Colonic mucosa (tissue), 4 donors: ENCODE measurements at places on chromosomes 3 and 15. TPM values are rescaled to one million over a fixed set of nuclear protein-coding genes. Genes with fewer than 3 reads are reported as not detected.

Gene GADL1
- not detected for total RNA-seq

Gene ROPN1B
- not detected for total RNA-seq

Gene FAM43A
- total RNA-seq, result 10.2 TPM

Gene FBXO40
- not detected for total RNA-seq

Gene BLOC1S6
- 31.9 TPM for total RNA-seq

DNA sequence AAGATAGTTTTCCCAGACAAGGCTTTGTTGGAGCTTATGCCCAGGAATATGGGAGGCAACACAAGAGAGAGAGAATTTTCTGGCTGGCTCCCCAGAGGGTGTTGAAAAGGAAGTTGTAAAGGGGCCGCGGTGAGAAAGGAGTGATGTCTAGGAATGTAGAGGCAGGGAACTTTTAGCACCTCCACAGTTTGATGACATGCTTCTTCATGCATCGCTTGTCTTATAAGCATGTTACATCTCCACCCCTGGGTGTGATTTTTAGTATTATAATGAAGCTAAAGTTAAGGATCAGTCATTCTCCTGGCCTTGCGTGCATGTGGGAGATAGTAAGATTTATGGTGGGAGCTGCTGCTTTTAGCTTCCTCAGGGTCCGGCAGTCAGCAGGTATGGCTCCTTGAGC, 32.8 kb upstream of the TF start:
- no peak overlapping the region for H3K27ac ChIP-seq
- no peaks in the 10 kb centered on the region for H3K27me3 ChIP-seq
- no peak for DNase-seq

- H3K27me3 ChIP-seq, result no peaks in the 10 kb centered on the region
- peak overlapping the region; percentile 80 for H3K27ac ChIP-seq
- H3K4me1 ChIP-seq, result peaks cover 39% of the 10 kb centered on the region
- H3K36me3 ChIP-seq, result no peaks in the 10 kb centered on the region
- peak; percentile 40 for DNase-seq
- H3K4me3 ChIP-seq, result no peak overlapping the region
These were observed 63.5 kb upstream of the KLF13 start for GRCh38 chr15:31262901-31263671.

- H3K36me3 ChIP-seq, result no peaks in the 10 kb centered on the region
- no peaks in the 10 kb centered on the region for H3K27me3 ChIP-seq
- no peak overlapping the region for H3K4me3 ChIP-seq
- no peak overlapping the region for H3K27ac ChIP-seq
- no peak for DNase-seq
These were observed 137.7 kb downstream of the LRIG1 start for GRCh38 chr3:66363148-66363547.

Gene HRH1
- total RNA-seq, result 20.4 TPM

Gene ROPN1
- total RNA-seq, result 0.66 TPM

- DNase-seq, result no peak
- H3K27ac ChIP-seq, result no peak overlapping the region
- no peaks in the 10 kb centered on the region for H3K36me3 ChIP-seq
These were observed 267.5 kb downstream of the OCA2 start for GRCh38 chr15:27831384-27832236.

GRCh38 chr3:61610316-61610715, 48.9 kb downstream of the PTPRG start:
- no peaks in the 10 kb centered on the region for H3K36me3 ChIP-seq

DNA sequence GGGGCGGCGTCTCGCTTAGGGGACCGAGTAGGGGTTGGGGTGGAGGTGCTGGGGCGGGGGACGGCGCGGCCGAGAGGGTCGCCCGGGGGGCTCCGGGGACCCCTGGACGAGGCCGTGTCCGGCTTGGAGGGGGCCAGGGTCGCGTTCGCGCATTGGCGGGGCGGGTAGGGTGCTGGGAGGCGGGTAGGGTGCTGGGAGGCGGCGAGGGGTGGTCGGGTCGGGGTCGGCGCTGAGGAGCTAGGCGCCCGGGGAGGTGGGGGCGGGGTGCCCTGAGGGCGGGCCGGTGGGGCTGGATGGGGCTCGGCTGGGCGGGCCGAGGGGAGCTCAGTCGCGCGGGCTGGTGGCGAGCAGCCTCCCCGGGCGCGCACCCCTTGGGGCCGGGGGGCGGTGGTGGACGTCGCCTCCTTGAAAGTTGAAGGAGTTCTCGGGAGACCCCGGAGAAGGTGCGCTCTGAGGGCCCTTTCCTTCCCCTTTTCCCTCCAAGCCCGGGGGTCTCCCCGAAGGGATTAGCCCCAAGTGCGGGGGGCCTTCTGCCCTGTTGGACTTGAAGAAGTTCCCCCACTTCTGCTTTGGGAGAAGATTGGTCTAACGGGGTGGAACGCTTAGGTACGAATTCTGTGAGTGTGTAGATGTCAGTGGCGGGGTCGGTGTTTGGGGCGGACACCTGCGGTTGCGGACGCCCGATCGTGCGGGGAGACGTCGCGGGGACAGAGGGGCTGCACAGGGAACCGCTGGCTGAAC, 543 bp downstream of the MEF2A start:
- peak overlapping the region; percentile 96 for H3K27ac ChIP-seq
- DNase-seq, result peak; percentile 36
- peak overlapping the region; percentile 76 for H3K4me3 ChIP-seq
- no peaks in the 10 kb centered on the region for H3K4me1 ChIP-seq

DNA sequence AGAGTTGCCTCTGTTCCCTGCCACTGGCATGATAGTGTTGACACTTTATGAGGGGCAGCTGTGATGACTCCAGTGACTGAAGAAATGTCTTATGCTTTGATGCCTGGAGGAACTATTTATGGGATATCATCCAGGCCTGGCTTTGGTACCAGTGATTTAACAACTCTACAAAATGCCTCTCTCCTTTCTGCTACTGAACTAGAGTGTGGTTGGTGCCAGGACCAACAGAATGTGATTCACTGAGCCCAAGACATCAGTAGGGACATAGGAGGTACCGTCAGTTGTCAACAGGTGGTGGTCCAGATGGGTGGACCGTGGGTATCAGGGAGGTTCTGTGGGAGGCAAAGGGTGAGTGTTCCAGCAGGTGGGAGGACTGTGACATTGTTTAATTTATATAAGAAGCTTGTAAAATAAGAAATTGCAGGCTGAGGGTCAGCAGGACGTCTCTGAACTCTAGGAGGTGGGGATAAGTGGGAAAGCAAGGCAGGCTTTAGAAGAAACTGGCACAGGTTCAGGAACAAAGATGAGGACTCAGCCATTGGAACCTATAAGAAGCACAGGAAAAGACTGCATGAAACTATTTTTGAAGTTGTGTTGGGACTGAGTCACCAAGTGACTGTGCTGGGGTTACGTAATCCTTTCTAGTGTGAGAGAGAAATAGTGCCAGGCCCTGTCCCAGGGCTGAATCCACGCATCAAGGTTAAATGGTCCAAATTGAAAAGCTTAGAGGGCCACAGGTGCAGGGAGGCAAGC, 28.5 kb upstream of the SLC7A14 start:
- no peaks in the 10 kb centered on the region for H3K36me3 ChIP-seq
- no peak overlapping the region for H3K4me3 ChIP-seq
- no peak overlapping the region for H3K27ac ChIP-seq
- DNase-seq, result no peak

Gene PLA2G4E
- total RNA-seq, result 0.67 TPM

GRCh38 chr3:170154569-170155143, 26.9 kb downstream of the PHC3 start:
- H3K27me3 ChIP-seq, result no peaks in the 10 kb centered on the region
- peak overlapping the region; percentile 72 for H3K27ac ChIP-seq
- no peak overlapping the region for H3K4me3 ChIP-seq
- H3K36me3 ChIP-seq, result no peaks in the 10 kb centered on the region
- no peak for DNase-seq

Gene AKAP13
- total RNA-seq, result 106 TPM

Gene PPP1R14D
- total RNA-seq, result 166 TPM

DNA sequence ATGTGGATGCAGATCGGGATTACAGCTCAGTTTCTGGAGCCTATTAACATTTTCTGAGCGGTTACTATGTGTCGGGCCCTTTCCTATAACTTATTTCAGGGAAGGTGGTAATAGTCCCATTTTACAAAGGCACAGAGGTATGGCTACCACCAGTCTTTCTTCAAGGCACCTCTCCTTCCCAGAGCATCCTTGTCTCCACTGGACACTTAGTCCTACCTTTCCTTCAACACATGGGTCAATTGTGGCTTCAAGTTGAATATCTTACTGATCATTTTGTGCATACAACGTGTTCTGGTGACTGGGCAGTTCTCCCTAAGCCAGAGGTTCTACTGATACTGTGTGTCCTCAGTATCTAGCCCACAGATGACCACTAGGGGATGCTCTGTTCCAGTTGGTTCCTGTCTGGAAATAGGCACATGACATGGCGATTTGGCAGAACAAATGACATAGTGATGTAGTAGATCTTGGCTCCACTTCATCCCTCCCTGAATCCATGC, 60.7 kb upstream of the CMTM8 start:
- no peaks in the 10 kb centered on the region for H3K36me3 ChIP-seq
- DNase-seq, result peak; percentile 78
- H3K4me3 ChIP-seq, result no peak overlapping the region
- H3K4me1 ChIP-seq, result no peaks in the 10 kb centered on the region
- no peak overlapping the region for H3K27ac ChIP-seq

- H3K36me3 ChIP-seq, result peaks cover 8% of the 10 kb centered on the region
- no peaks in the 10 kb centered on the region for H3K27me3 ChIP-seq
- no peak overlapping the region for H3K4me3 ChIP-seq
- H3K27ac ChIP-seq, result no peak overlapping the region
These were observed 25.5 kb downstream of the MCCC1 start for GRCh38 chr3:183073839-183074238.
